ENCODE measurements at places on chromosomes 4 and X.
A peak's percentile ranks its signal among the peaks of the same experiment; 100 is the strongest.

- DNase-seq: no peak
Measured at GRCh38 chr4:154877110-154877760, 96.2 kb downstream of the RBM46 start.

- DNase-seq: peak; percentile 16
Measured at GRCh38 chr4:3682236-3683076, 83.7 kb upstream of the ADRA2C start.

GRCh38 chr4:15717086-15717485 lies 14.2 kb downstream of the BST1 start:
- DNase-seq: no peak

DNA sequence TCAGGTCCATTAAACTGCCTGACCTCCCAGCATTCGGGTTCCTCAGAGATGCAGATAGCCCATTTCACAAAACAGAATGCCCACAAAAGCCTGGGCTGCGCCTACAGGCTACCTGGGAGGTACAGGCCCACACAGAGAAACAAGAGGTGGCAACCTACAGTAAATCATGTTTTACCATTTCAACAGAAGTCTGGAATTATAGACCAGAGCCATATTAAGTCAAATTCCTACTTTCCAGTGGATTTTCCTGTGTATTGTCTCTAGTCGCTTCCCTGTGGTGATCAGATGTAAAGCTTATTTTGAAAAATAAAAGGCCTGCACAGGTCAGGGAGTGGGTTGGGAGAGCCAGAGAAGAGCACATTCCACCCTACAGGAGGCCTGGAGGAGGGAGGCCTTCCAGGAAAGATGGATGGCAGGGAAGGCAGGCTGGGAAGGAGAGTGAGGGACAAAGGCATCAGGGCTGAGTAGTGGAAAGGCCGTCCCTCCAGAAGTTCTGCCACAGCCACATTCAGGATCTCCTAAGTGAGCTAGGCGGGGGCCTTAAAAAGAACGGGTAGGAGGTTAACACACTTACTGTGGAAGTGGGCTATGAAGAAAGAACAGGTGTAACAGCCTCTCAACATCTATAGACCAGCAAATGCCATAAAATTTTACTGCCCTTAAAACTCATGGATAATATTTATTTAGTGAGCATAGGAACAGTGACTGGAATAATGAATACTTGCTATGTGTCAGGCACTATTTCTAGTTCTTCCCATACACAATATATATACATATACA lies 19.0 kb upstream of the USO1 start:
- DNase-seq: no peak

DNA sequence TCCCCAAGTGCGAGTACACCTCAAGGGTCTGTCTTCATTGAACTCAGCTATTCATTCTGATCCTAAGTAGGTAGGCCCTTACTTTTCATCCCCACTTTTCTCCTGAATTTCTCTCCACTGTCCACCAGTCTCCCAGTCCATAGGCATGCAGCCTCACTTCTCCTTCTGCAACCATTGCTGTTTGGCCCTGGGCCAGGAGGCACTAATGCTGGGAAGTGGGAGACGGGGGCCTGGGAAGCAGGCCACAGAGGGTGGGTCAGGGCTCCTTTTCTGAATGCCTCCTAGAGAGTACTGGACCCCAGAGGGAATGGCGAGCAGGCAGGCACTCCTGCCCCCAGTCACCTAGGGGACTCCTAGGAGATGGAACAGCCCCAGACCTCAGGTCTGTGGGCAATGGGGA lies 203.5 kb upstream of the RPL34 start:
- no peak for DNase-seq

GRCh38 chr4:76950956-76951671 lies 1.6 kb downstream of the SEPTIN11 start:
- DNase-seq: no peak

- no peak for DNase-seq
Measured at GRCh38 chr4:38803833-38804653, 548 bp downstream of the TLR1 start.

- no peak for DNase-seq
Measured at GRCh38 chr4:138909587-138909986, 106.0 kb upstream of the NOCT start.

GRCh38 chrX:74232859-74233258 lies 71.1 kb upstream of the ZCCHC13 start:
- no peak for DNase-seq

DNA sequence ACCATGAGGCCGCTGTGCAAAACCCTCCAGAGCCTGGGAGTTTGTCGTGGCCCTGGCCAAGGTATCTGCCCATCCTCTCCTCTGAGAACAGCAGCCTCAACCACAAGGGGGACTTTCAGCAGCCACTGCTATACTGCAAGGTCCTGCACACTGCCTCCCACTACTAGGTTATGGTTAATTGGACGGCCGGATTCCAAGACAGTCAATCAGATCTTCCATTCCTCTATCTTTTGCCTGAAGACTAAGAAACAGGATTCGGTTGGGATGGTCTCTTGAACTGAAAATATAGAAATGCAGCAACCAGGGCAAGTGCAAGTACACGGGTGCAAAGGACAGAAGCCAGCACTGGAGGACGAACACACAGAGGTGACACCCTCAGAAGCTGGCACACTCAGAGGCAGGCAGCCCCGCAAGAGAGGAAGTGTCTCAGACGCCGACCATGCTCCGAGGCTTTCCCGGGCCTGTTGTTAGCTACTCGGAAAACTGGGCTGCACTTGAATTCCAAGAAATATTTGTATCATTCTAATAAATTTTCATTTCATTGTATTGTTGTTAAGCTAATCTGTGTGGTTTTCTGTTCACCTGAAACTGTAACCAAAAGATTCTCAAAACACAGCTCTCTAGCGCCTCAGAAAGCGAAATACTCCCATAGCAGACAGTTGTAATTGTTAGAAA lies 63.3 kb downstream of the AFAP1 start:
- DNase-seq: no peak

DNA sequence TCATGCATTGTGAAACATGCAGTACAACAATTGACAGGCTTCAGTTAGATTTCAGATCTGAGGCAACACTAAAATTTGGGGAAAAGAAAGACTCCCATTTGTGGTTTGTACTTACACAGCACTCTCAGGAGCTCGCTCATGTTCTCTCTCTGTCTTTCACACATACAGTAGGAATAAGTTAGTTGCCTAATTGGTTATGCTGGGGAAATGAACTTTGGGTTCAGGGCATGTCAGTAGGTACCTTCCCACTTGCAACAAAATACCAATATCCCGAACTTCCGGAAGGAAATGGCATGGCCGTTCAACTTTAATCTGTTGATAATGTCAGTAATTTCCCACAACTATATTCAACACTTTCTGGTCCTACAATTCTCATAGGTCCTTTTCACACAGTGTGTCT lies 218.4 kb downstream of the RELL1 start:
- DNase-seq: no peak

- no peak for DNase-seq
Measured at GRCh38 chr4:120440730-120441129, 374.1 kb upstream of the MAD2L1 start.

GRCh38 chr4:145881989-145882388 lies 56.6 kb downstream of the ZNF827 start:
- no peak for DNase-seq

GRCh38 chr4:7275067-7275466 lies 82.7 kb downstream of the SORCS2 start:
- DNase-seq: no peak

All from mesothelial cell of epicardium (in vitro differentiated cells).